Stimulated activated CD4-positive, alpha-beta T cell treated with anti-CD3 and anti-CD28 coated beads, Interleukin-15, amount 100 ng/mL, for 1 hour (primary cell): ENCODE measurements at places on chromosomes 2 and 18.

GRCh38 chr18:78678318-78678695 lies 301.3 kb upstream of the SALL3 start:
- DNase-seq: no peak

GRCh38 chr2:175855236-175855635 lies 146.8 kb downstream of the LNPK start:
- no peak for DNase-seq

GRCh38 chr2:24434541-24434940 lies 56.5 kb upstream of the NCOA1 start:
- DNase-seq: no peak

DNA sequence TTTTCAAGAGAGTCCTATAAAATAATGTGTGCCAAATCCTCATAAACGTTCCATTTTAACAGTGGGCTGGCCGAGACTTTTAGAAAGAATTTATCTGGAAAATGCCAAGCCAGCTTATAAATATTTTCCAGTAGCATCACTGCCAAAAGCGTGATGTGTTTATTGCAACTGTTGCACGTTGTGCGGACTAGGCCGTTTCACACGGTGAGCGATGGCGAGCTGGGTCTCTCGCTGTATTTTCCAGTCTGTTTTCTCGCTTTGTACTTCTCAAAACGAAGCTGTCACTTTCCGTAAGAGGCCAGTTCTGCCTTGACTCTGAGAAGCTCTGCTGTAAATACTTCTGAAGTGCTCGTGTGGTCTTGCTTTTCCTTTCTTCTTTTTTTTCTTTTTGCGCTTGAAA lies 65.0 kb upstream of the ZNF236 start:
- no peak for DNase-seq

- no peak for DNase-seq
Observed at GRCh38 chr2:106708209-106708608, 177.8 kb downstream of the ST6GAL2 start.

- DNase-seq: no peak
Observed at GRCh38 chr2:195489101-195489500, 167.9 kb upstream of the SLC39A10 start.

DNA sequence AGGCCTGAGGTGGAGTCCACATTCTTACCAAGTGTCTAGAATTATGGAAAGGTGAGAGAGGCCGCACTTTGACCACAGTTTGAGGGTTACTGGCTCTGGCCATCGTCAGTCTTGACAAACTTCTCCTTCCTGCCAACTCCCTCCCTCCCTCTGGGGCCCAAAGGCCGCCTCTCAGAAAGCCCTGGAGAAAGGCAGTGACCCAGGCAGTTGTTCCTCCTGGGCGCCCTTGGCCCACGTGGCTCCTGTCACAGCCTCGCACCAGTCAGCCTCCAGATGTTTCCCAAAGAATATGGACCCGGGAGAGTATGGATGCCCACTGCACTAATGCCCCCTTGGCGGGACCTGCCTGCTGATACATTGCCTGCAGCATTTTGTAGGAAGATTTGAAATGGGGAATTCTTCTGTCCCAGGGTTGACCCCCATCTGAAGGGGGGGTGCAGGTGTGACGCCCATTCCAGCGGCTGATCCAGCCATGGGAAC lies 61.7 kb downstream of the ASB1 start:
- DNase-seq: no peak

DNA sequence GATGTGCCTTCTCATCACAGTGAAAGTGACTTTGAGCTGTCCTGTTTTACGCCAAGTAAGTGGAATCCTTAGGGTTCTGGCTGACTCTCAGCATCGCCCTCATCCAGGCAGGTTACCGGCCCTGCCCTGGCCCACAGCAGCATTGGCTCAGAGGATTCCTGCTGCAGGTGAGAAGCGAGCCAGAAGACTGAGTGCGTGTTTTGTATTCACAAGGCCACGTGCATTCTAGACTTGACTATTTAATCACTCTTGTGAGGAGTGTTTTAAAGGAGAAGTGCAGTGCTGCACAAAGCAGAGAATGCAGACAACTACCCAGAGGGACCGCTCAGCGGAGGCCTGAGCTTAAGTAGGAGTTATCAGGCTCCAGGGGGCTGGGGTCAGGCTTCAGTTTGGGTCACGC lies 48.3 kb downstream of the LAMA3 start:
- DNase-seq: no peak

GRCh38 chr18:70520867-70521266 lies 232.0 kb downstream of the SOCS6 start:
- no peak for DNase-seq

GRCh38 chr2:204776781-204777559 lies 231.7 kb downstream of the PARD3B start:
- DNase-seq: no peak

GRCh38 chr2:177052471-177052870 lies 160.1 kb upstream of the HNRNPA3 start:
- no peak for DNase-seq

DNA sequence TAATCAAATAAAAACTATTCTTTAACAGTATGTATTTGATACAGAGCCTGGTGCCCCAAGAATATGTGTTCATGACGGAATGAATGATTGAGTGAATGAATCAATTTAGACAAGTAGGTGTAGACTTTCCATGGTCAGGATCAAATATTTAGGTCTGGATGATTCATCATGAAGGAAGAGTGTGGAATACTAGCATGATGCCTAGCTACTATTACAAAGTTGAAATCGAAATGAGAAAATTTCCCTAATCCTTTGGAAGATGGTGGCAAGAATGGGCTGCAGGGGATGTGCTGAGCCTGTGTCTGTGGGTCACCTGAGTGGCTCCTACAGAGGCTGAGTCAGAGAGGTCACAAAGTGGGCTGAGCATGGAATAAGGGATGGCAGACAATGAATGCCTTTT lies 3.1 kb upstream of the MALT1 start:
- no peak for DNase-seq

GRCh38 chr2:62150597-62151305 lies 45.2 kb upstream of the B3GNT2 start:
- DNase-seq: no peak

DNA sequence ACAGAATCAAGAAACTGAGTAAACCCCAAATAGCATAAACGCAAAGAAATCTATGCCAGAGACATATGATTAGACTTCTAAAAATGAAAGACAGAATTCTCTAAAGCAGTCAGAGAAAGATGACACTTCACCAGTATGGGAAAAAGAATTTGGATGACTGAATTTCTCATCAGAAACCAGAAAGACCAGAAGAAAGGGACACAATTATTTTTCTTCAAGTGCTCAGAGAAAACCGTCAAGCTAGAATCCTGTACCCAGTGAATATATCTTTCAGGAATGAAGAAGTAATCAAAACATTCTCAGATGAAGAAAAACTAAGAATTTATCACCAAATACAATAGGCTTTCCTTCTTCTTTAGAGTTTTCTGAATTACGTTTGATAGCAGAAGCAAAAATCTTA lies 14.2 kb upstream of the ESPNL start:
- DNase-seq: no peak

DNA sequence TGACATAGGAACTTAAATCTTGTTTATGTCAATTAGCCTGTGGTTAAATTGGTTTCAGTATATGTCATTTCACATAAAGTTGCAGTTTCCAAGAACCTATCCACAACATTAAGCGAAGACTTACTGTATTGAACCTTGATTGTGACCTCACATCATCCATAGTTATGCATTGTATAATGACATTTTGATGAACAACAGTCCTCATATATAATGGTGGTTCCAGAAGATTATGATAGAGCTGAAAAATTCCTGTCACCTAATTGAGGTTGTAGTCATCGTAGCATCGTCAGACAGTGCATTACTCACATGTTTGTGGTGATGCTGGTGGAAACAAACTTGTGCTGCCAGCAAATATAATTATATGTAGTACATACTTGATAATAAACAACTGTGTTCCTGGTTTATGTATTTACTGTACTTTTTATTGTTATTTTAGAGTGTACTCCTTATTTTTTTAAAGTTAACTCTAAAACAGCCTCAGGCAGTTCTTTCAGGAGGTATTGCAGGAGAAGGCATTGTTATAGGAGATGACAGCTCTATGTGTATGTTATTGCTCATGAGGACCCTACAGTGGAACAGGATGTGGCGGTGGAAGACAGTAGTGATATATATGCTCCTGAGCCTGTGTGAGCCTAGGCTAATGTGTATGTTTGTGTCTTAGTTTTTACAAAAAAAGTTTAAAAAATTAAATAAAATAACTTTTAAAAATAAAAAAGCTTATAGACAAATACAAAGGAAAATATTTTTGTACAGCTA lies 56.6 kb downstream of the UBE2E3 start:
- no peak for DNase-seq

GRCh38 chr2:41907771-41908207 lies 140.0 kb upstream of the PKDCC start:
- no peak for DNase-seq

DNA sequence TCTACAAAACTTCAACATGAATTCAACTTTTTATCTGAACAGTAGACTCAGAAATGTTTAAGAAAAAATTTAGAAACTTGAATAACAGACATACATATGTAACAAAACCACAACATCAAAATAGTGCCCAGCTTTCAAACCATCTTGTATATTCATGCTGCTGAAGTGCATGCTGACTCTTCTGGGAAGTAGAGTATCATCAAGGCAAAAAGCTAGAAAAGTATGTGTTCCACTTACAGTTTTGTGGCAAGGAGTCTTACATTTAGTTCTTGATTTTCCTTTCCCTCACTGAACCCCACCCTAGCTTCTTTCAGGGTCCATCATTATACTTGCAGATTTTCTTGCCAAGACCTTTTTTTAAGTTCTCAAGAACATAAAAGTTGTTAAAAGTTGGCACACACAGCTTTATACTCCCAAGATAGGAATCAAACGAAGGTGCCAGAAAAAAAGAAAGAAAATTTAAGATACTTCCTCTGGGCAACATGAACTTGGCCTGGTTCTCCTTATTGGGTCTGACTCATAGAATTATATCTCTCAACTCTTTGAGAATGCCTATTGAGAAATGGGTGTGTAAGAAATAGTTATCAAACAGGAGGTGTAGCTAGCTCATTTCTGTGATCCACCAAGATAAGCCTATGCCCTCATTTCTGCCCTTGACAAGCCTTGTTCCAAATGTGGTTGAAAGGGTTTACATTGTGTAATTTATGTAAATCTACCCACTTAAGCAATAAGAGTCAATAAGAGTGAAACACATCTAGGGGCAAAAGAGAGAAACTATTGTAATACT lies 667.6 kb upstream of the ACVR2A start:
- DNase-seq: no peak

DNA sequence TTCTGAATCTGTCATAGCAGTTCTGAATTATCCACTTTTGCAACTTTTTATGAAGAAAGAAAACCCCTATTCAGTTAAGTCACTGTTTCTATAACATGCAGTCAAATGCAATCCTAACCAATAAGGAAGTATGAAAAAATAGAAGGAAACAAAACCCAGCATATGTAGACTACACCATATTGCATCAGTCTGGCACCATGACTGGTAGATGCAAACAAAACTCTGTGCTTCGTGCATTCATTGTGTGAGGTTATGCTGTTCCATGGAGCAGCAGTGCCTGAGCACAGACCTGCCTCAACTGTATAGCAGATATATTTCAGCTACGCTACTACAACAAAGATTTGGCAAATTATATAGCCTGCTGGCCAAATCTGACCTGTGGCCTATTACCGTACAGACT lies 325.5 kb downstream of the LRP1B start:
- no peak for DNase-seq

DNA sequence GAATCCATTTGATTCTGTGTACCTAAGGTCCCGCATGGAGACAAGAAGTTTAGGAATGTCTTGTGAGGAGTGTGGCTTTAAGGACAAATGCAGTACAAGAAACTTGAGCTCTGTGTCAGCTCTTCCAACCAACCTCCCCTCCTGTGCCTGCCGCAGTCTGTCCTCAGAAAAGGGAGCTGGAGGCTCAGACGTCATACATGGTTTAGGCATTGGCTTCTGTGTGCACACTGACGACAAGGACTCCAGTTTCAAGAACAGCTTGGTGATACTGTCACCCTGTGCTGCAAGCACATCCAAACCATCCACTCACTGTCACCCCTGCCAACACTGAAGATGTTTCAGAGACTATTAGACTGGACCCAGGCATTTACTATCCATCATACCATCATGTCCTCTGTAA lies 470.4 kb downstream of the IRS1 start:
- DNase-seq: no peak

DNA sequence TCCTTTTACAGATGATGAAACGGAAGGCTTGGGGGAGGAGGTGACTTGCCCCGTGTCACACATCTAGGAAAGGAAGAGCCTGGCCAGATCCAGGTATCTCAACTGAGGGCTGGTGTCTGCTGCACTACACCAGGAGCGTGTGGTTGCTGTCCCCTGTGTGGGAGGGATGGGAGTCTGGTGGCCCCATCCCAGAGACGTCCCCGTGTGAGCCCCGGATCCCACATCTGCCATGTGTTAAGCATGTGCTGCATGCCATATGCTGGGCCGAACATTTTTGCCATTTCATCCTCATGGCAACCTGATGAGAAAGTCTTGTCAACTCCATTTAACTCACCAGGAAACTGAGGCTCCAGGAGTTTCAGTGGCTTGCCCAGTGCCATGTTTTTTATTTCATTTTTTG lies 4.2 kb downstream of the GAREM2 start:
- no peak for DNase-seq

GRCh38 chr18:26073758-26074157 lies 16.7 kb downstream of the SS18 start:
- DNase-seq: no peak

GRCh38 chr2:241813644-241814392 lies 4.8 kb downstream of the NEU4 start:
- DNase-seq: no peak

- no peak for DNase-seq
Observed at GRCh38 chr2:3659447-3660432, 1.7 kb downstream of the ALLC start.

DNA sequence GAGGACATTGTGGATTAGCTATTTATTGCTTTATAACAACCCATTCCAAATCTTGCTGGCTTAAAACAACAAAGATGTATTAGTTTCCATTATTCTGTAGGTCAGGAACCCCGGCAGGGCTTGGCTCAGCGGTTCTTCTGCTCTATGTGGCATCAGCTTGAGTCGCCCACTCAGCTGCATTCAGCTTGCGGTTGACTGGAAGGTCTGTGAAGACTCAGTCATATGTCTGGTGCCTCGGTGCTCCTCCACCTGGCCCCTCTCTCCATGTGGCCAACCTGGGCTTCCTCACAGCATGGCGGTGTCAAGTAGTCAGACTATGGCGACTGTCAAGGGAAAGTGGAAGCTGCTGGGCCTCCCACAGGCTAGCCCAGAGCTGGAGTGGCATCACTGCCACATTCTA lies 48.6 kb downstream of the EMILIN2 start:
- no peak for DNase-seq

GRCh38 chr2:221546505-221547225 lies 25.4 kb downstream of the EPHA4 start:
- no peak for DNase-seq

DNA sequence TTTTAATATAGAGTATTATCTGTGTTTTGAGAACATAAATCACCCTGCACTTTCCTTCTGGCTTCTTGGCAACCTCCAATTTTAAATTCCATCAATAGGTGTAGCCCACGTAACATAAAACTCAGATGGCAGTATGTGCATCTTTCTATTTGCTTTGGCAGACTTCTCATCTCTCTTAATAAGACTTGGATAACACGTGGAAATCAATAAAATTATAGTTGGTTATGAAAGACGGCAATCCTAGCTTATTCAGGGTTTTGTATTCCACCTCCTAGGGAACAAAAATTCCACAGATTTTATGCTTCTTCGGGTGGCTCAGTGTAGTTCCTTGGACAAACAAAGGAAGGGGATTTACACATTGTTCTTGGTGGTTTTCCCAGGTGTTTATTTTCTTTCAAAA lies 299.3 kb downstream of the RND3 start:
- DNase-seq: no peak

GRCh38 chr2:54626884-54627283 lies 96.6 kb upstream of the EML6 start:
- no peak for DNase-seq
